Stimulated activated CD8-positive, alpha-beta memory T cell treated with anti-CD3 and anti-CD28 coated beads, Interleukin-15, amount 100 ng/mL, for 24 hours (primary cell): ENCODE measurements at places on chromosomes 12 and 14.

DNA sequence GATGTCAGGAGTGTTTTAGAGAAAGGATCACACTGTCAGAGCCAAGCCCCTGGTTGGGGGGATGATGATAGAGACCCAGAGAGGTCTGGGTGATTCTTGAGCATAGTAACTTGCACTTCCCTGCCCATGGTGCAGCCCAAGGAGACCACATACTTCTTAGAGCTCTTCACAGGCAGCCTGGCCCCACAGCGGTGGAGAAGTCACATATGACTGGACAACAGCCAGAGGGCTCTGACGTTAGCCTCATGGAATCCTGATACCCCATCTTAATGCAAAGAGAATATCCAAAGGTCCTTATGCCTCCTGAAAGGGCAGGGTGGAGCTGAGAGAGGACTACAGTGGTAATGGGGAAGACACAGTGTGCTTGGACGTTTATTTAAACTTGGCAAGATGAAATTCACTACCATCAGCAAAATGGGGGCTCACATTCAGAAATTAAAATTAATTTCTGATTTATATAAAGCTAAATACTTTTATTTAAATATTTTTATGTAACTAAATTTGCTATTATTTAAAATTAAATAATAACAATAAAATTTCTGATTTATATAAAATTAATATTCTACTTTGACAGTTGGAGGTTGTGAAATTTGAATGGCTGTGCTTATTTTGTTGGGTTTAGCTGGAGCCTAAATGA lies 131.3 kb downstream of the KTN1 start:
- DNase-seq = no peak

- DNase-seq = no peak
Measured at GRCh38 chr12:132847363-132848356, 19.0 kb upstream of the GOLGA3 start.

DNA sequence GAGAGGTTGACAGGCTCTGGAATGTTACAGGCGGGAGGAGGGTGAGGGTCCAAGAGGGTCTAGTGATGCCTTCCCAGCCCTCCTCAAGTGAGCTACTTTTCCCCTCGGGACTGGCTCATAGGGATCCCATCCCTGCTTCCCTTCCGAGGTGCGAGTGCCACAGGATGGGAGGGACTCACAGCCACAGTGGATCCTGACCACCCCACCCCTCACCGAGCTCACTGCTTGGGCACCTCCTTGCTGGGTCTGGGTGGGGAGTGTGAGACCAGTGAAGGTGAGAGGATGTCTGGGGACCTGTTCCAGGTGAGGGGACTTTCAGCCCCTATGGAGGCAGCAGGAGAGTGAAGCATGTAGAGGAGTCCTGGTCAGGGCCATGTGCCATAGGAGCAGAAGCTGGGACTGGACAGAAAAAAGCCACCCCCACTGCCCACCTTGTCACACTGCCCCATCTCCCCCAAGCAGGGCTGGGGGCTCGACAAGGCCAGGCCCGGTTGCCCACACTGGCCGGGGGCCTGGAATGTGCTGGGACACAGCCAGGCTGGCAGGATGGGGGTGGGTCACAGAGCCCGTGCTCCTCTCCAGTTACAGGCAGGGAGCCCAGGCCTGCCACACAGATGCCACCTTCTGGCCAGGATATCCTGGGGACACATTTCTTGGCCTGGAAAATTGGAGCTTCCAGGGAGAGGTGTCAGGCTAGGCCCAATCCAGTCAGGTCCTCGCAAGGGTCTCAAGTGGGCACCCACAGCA lies 1.7 kb upstream of the TNS2 start:
- no peak for DNase-seq

DNA sequence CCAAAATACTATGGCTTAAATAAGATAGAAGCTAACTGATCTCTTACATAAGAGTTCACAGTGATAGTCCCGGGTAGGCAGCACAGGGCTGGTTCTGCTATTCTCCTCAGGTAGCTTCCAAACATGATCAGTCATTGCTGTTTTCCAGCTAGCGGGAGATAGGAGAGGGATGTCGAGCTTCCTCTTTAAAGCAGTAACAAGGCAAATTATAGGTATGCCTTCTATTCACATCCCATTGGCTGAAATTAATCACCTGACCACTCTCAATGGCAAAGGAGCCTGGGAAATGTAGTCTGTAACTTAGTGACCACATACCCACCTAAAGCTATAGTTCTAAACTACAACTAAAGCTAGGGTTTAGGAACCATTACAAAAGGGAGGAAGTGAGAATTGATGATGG lies 34.5 kb upstream of the VRK1 start:
- no peak for DNase-seq

DNA sequence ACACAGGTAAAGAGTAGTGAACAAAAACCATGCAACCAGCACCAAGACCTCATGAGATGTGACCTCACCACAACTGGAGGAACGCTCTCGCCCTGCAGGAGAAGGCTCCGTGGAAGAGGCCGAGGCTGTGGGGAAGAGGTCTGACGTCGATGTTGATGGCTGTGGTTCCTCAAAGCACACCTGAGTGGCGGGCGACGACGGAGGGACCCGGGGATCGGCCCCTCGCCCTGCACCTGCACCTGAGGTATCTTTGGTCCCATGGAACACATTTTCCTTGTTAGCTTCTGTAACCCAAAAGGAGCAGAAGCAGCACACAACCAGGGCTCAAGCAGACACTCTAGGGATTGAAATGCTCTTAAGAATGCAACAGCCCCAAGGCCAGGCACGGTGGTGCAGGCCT lies 17.9 kb downstream of the CHFR start:
- DNase-seq = no peak

DNA sequence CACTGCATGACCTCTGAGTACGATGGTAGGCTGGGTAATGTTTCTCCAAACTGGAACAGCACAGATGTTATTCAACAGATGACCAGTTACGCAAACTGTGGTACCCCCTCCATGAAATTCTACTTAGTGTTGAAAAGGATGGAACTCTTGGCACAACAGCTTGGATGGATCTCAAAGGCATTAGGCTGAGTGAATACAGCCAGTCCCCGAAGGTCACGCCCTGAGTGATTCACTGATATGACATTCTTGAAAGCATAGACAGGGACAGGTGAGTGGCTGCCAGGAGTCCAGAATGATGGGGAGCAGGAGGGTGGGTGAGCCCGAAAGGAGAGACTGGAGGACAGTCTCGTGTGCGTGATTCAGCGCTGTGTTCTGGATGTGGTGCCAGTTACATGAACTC lies 187.5 kb upstream of the TMEM132C start:
- no peak for DNase-seq

GRCh38 chr12:76614364-76614763 lies 54.8 kb upstream of the OSBPL8 start:
- DNase-seq = no peak
